IMR-90 (cell line): ENCODE measurements at places on chromosomes 1 and 21. TPM values are rescaled to one million over a fixed set of nuclear protein-coding genes. Genes with fewer than 3 reads are reported as not detected.

Gene SLC45A1
- 0.72 and 0.83 TPM in 2 replicates for total RNA-seq

Gene PCAT6
- total RNA-seq = 0.56 TPM in 1 of 2 replicates, not detected in the other

Gene CLDN17
- total RNA-seq = not detected in 2 replicates

Gene KCNQ4
- not detected in 2 replicates for total RNA-seq

- peak; percentile 70 for DNase-seq
- no peak overlapping the region for H3K4me3 ChIP-seq
- H3K27me3 ChIP-seq = no peaks in the 10 kb centered on the region
- no peak overlapping the region for H3K27ac ChIP-seq
- H3K36me3 ChIP-seq = no peaks in the 10 kb centered on the region
Measured at GRCh38 chr1:163083690-163084089, 14.5 kb downstream of the RGS4 start.

GRCh38 chr1:203564024-203564423, 62.6 kb upstream of the ATP2B4 start:
- H3K36me3 ChIP-seq = no peaks in the 10 kb centered on the region
- no peak overlapping the region for H3K27ac ChIP-seq
- H3K4me3 ChIP-seq = no peak overlapping the region
- H3K27me3 ChIP-seq = no peaks in the 10 kb centered on the region
- peak; percentile 58 for DNase-seq
- H3K4me1 ChIP-seq = peaks cover 13% of the 10 kb centered on the region

GRCh38 chr21:46048926-46049889, 48.7 kb upstream of the COL6A2 start:
- peak overlapping the region; percentile 96 for H3K27ac ChIP-seq
- no peaks in the 10 kb centered on the region for H3K27me3 ChIP-seq
- H3K36me3 ChIP-seq = no peaks in the 10 kb centered on the region
- peaks cover 24% of the 10 kb centered on the region for H3K4me1 ChIP-seq

DNA sequence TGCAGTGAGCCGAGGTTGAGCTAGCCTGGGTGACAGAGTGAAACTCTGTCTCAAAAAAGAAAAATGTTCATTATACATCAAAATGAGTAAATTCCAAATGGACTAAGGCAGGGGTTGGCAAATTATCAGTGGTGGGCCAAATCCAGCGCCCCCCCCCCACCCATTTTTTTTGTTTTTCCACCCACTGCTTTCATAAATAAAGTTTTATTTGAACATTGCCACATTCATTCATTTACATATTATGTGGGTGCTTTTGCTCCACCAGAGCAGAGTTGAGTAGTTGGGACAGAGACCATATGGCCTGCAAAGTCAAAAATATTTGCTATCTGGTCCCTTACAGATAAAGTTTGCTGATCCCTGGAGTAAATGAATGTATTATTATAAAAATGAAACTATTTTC, 99.4 kb downstream of the ZMYM4 start:
- DNase-seq = no peak
- H3K27me3 ChIP-seq = no peaks in the 10 kb centered on the region
- no peak overlapping the region for H3K4me3 ChIP-seq
- no peak overlapping the region for H3K27ac ChIP-seq
- H3K4me1 ChIP-seq = peaks cover 4% of the 10 kb centered on the region

- no peaks in the 10 kb centered on the region for H3K4me1 ChIP-seq
- H3K27me3 ChIP-seq = no peaks in the 10 kb centered on the region
- H3K4me3 ChIP-seq = no peak overlapping the region
- no peaks in the 10 kb centered on the region for H3K36me3 ChIP-seq
Measured at GRCh38 chr21:26599261-26599660, 26.2 kb upstream of the CYYR1 start.

- H3K4me3 ChIP-seq = no peak overlapping the region
- H3K27ac ChIP-seq = no peak overlapping the region
- no peaks in the 10 kb centered on the region for H3K27me3 ChIP-seq
- no peaks in the 10 kb centered on the region for H3K4me1 ChIP-seq
- no peak for DNase-seq
- no peaks in the 10 kb centered on the region for H3K36me3 ChIP-seq
Measured at GRCh38 chr1:30300669-30301068, 422.7 kb downstream of the MATN1 start.

- DNase-seq = peak; percentile 28
- H3K27ac ChIP-seq = no peak overlapping the region
- H3K4me3 ChIP-seq = no peak overlapping the region
- peaks cover 3% of the 10 kb centered on the region; the same call in 1 of the 2 replicates for H3K27me3 ChIP-seq
- H3K4me1 ChIP-seq = no peaks in the 10 kb centered on the region
Measured at GRCh38 chr1:110328274-110328673, 10.9 kb upstream of the RBM15 start.

DNA sequence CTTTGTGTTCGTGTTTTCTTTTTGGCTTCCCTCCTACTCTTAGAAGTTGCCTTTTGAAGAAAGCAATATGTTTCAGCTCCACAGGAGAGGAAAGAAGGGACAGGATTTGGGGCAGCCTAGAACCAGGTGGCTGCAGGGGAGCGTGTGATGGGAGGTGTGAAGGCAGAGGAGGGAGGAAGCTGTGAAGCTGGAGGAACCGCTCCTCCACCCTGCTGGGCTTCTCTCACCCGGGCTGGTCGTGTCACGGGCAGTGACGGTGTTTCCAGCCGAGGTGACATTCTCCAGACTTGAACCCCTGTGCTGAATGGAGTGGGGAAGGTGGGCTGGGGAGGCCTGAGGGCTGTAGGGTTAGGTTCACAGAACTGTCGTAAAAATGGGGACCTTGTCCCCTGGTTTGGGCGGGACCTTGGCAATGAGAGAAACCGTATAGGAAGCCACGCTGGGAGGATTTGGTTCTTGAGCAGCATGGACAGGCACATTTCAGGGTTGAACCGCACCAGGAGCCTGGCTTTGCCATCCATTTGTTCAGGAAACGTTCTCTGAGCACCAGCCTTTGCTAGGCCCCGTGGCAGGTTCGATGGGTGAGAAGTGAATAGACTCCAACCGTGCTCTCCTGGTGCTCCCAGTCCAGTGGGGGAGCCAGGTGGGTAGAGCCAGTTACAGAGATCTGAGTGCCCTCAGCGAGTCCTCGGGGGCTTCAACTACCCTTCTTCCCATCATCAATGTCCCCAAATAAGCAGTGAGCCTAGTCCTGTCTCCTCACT, 103.0 kb downstream of the PRDM2 start:
- no peaks in the 10 kb centered on the region for H3K36me3 ChIP-seq
- H3K4me1 ChIP-seq = no peaks in the 10 kb centered on the region
- no peak overlapping the region for H3K4me3 ChIP-seq
- no peak for DNase-seq
- no peaks in the 10 kb centered on the region for H3K27me3 ChIP-seq

- no peak overlapping the region for H3K27ac ChIP-seq
- H3K4me1 ChIP-seq = no peaks in the 10 kb centered on the region
- no peaks in the 10 kb centered on the region for H3K27me3 ChIP-seq
- no peaks in the 10 kb centered on the region for H3K36me3 ChIP-seq
- no peak for DNase-seq
- no peak overlapping the region for H3K4me3 ChIP-seq
Measured at GRCh38 chr1:198959032-198959431, 320.2 kb downstream of the PTPRC start.

- peak; percentile 96 for DNase-seq
- H3K4me3 ChIP-seq = peak overlapping the region; percentile 76
- H3K27me3 ChIP-seq = no peaks in the 10 kb centered on the region
- peaks cover 28% of the 10 kb centered on the region for H3K36me3 ChIP-seq
- peaks cover 9% of the 10 kb centered on the region for H3K4me1 ChIP-seq
- H3K27ac ChIP-seq = peak overlapping the region; percentile 95
Measured at GRCh38 chr1:234608025-234608910, 1.7 kb downstream of the IRF2BP2 start.

GRCh38 chr1:173914366-173914871, 2.7 kb downstream of the SERPINC1 start:
- no peaks in the 10 kb centered on the region for H3K27me3 ChIP-seq
- no peak overlapping the region for H3K27ac ChIP-seq
- H3K4me3 ChIP-seq = no peak overlapping the region
- no peaks in the 10 kb centered on the region for H3K36me3 ChIP-seq

DNA sequence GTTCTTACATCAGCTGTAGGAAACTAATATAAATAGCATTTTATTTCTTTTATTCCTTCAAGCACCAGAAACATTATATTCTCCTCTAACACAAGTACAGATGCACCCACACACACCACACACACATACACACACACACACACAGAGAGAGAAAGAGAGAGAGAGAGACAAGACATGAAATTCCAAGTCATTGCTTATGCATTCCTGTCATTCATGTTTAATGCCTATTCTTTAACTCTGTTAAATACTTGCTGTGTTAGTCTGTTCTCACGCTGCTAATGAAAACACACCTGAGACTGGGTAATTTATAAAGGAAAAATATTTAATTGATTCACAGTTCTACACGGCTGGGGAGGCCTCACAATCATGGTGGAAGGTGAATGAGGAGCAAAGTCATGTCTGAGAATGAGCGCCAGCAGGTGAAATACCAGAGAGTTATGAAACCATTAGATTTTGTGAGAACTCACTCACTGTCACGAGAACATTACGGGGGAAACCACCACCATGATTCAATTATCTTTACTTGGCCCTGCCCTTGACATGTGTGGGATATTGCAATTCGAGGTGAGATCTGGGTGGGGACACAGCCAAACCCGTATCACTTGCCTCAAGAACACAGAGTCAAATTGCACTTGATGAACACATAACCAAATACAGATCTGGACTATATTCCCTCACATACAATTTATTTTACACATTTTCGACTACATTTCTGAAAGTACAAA, 1058.1 kb upstream of the TMPRSS15 start:
- DNase-seq = no peak
- no peak overlapping the region for H3K27ac ChIP-seq
- H3K4me1 ChIP-seq = no peaks in the 10 kb centered on the region
- H3K4me3 ChIP-seq = no peak overlapping the region
- no peaks in the 10 kb centered on the region for H3K36me3 ChIP-seq
- no peaks in the 10 kb centered on the region for H3K27me3 ChIP-seq

GRCh38 chr1:178768423-178768822, 43.4 kb downstream of the RALGPS2 start:
- no peaks in the 10 kb centered on the region for H3K27me3 ChIP-seq
- no peak for DNase-seq
- peaks cover 2% of the 10 kb centered on the region; the same call in 1 of the 2 replicates for H3K4me1 ChIP-seq
- H3K4me3 ChIP-seq = no peak overlapping the region
- peaks cover 19% of the 10 kb centered on the region for H3K36me3 ChIP-seq
- no peak overlapping the region for H3K27ac ChIP-seq

GRCh38 chr1:246497331-246497915, 9.7 kb downstream of the SMYD3 start:
- H3K4me1 ChIP-seq = peaks cover 6% of the 10 kb centered on the region
- DNase-seq = peak; percentile 79
- H3K36me3 ChIP-seq = no peaks in the 10 kb centered on the region
- no peak overlapping the region for H3K27ac ChIP-seq

DNA sequence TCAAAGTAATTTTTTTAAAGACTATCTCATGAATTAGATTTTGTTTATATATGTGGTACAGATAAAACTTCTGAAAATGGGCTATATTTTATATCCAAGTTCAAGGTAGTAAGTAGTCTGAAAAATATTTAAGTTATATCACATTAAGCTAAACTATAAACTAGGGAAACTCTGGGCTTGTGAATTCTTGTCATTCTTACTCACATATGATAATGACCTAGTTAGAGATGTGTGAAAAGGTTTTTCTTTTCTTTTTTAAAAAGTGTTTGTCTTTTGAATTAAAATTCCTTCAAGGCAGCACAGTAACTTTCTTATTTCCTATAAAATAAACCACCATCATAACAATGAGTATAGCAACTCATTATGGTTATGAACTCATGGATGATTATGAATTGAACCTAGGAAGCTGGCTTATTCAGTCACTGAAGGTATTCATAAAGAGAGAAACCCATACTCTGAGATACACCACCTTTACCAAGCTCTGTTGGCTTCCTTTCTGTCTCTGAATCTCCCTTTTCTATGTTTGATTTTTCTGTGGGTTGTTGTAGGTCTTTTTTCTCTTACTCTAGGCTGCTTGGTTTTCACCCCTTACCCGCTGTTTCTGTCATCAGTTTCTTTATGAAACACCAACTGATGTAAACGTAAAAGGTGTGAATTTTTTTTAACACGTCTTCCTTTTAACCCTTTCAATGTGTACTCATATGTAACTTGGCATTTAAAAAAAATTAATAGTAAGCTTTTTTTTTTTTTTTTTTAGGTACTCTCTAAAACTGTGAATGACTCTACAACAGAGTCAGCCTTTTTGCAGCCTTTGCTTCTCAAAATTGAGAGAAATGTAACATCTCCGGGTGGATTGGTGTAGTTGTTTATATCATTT, 25.2 kb downstream of the IL12RB2 start:
- H3K27ac ChIP-seq = no peak overlapping the region
- no peak overlapping the region for H3K4me3 ChIP-seq
- H3K36me3 ChIP-seq = no peaks in the 10 kb centered on the region
- no peaks in the 10 kb centered on the region for H3K4me1 ChIP-seq

- DNase-seq = no peak
- H3K4me3 ChIP-seq = no peak overlapping the region
- no peak overlapping the region for H3K27ac ChIP-seq
- no peaks in the 10 kb centered on the region for H3K4me1 ChIP-seq
- H3K27me3 ChIP-seq = no peaks in the 10 kb centered on the region
- no peaks in the 10 kb centered on the region for H3K36me3 ChIP-seq
Measured at GRCh38 chr1:11000526-11000925, 11.9 kb upstream of the TARDBP start.

- H3K36me3 ChIP-seq = no peaks in the 10 kb centered on the region
- H3K27me3 ChIP-seq = peaks cover 1% of the 10 kb centered on the region; the same call in 1 of the 2 replicates
- H3K27ac ChIP-seq = no peak overlapping the region
- peaks cover 2% of the 10 kb centered on the region for H3K4me1 ChIP-seq
Measured at GRCh38 chr1:41870076-41870562, 48.6 kb downstream of the HIVEP3 start.

DNA sequence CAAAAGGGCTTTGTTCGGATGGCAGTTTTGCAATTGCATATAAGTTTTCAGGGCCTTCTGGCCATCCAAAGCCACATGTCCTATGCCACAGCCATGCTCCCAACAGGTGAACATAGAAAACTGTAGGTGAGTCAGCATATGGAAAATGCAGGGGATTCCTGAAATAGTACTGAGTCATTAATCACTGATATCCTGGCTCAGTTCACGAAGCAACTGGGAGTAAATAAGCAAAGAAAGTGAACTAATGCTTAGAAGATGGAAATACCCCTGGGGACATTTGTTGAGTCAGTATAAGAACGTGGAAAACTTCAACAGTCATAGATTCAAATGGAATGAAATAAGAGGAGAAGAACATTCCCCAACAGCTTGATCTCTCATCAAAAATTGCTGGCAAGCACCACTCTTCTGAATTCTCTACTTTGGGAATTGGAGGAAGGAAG, 148.9 kb upstream of the RUNX1 start:
- H3K4me3 ChIP-seq = no peak overlapping the region
- peaks cover 7% of the 10 kb centered on the region for H3K4me1 ChIP-seq
- H3K27me3 ChIP-seq = no peaks in the 10 kb centered on the region
- DNase-seq = peak; percentile 96
- no peaks in the 10 kb centered on the region for H3K36me3 ChIP-seq

GRCh38 chr1:15384301-15384901, 25.3 kb upstream of the EFHD2 start:
- no peak overlapping the region for H3K4me3 ChIP-seq
- no peak overlapping the region for H3K27ac ChIP-seq
- H3K27me3 ChIP-seq = peaks cover 11% of the 10 kb centered on the region
- H3K4me1 ChIP-seq = no peaks in the 10 kb centered on the region; the same call in 1 of the 2 replicates
- no peaks in the 10 kb centered on the region for H3K36me3 ChIP-seq
- DNase-seq = no peak

- peaks cover 2% of the 10 kb centered on the region; the same call in 1 of the 2 replicates for H3K27me3 ChIP-seq
- H3K4me3 ChIP-seq = no peak overlapping the region
- peaks cover 2% of the 10 kb centered on the region for H3K4me1 ChIP-seq
- DNase-seq = peak; percentile 27
- no peak overlapping the region for H3K27ac ChIP-seq
Measured at GRCh38 chr1:119882132-119883049, 13.9 kb downstream of the ADAM30 start.
